A549 treated with CORT108297 at 1 μM for 4 hours (cell line): ENCODE measurements at places on chromosomes 6 and 20. TPM values are rescaled to one million over a fixed set of nuclear protein-coding genes. Genes with fewer than 3 reads are reported as not detected.

The GGTLC1 gene
- total RNA-seq, result not detected in 5 replicates

The EBF4 gene
- total RNA-seq, result 2.5 to 3.9 TPM (median 3.0 TPM) in 5 replicates

The FAXC gene
- total RNA-seq, result 5.9 to 7.7 TPM (median 6.8 TPM) in 5 replicates

The PRICKLE4 gene
- 0.75 to 0.96 TPM (median 0.83 TPM) in 5 replicates for total RNA-seq
